ENCODE measurements at places on chromosomes 6 and 20.

GRCh38 chr6:15854826-15855710, 192.2 kb upstream of the DTNBP1 start:
- no peak for DNase-seq

DNA sequence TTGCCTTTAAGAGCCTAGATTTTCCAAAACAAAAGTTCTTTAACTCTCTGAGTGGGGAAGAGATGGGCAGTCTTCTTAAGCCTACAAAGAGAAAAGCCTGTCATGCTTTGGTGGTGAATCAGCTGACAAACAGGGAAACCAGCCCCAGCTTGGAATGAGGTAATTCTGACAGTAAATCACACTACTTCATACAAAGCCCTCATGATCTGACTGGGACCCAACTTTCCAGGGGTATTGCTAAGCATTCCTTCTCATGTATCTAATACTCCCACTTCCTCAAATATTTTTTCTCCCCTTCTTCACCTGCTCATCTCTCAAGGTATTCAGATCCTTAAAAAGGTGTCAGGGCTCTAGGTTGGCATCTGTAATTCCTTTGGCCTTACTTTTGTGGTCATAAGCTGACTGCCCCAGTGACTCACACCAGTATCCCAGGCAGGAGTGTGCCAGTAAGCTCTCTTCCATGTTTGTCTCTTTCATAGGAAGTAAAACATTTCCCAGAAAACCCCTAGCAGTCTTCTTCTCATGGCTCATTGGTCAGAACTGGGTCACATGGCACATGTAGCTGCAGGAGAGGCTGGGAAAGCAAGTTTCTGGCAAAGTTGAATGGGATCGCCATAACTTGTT, 15.0 kb upstream of the TBC1D22B start:
- no peak for DNase-seq

- no peak for DNase-seq
These were observed 26.0 kb downstream of the GPX6 start for GRCh38 chr6:28489366-28490204.

GRCh38 chr6:116512111-116512559, 696 bp downstream of the CALHM5 start:
- DNase-seq, result no peak

DNA sequence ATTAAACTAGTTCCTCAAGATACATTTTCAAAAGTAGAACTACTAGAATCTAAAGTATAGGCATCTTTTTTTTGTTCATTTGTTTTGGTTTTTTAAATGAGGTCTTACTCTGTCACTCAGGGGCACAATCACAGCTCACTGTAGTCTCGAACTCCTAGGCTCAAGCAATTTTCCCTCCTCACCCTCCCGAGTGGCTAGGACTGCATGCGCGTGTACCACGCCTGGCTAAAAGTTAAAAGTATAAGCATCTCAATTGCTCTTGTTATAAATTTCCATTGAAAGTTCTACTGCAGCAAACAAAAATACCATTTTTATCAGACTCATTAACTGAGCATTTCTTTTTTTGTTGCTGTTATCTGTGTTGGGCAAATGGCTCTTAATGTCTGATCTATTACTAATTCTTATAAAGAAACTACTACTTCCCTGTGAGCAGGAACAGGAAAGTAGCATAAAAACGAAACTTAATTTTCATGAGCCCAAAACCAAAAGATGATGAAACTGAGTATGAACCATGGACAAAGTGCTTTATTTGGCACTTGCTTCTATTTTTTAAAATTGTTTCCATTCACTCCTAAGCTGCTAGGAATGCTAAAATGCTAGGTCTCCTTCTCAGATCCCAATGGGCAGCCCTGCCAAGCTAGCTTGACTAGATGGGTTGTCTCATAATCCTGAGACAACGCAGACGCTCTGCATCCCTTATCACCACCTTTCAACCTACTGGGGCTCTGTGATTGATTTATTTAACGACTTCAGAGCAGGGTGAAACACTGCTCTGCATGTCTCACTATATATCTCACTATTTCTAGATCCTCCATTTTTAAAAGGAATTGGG, 36.9 kb downstream of the TRPC4AP start:
- no peak for DNase-seq

GRCh38 chr20:53252002-53252401, 279.8 kb downstream of the TSHZ2 start:
- no peak for DNase-seq

- DNase-seq, result no peak
These were observed 3.0 kb upstream of the SDCBP2 start for GRCh38 chr20:1331801-1332453.

Measured in cortex of kidney (tissue), 1 donor.